ENCODE measurements at places on chromosomes 2 and 18. TPM values are rescaled to one million over a fixed set of nuclear protein-coding genes. Genes with fewer than 3 reads are reported as not detected.

DNA sequence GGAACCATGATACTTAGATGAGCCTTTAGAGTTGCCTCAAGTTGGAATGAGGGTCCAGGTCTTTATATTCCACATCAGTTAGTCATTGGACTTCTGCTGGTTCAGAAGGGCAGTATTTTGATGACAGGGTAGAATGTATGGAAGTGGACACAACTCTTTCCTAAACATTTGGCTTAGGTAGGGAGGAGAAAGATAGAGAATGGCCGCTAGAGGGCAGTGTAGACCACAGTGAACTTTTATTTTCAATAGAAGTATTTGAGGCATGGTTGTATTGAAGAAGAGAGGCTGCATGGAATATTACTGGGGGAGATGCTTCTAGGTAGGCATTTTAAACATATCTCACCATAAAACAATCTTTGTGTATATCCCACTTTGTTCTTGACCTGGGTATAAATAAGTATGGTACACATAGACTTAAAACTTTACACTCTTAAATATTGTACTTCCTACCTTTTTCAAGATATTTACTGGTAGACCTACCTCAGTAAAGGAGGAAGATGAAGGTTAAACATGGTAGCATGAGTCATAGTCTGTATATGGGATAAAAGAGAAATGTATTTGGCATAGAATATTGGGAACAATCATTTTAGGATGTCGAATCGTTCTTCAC lies 497.6 kb upstream of the FAM98A start:
- H3K27ac ChIP-seq = no peak overlapping the region
- H3K36me3 ChIP-seq = no peaks in the 10 kb centered on the region
- H3K4me3 ChIP-seq = no peak overlapping the region
- peak; percentile 14 for DNase-seq
- H3K27me3 ChIP-seq = no peaks in the 10 kb centered on the region

DNA sequence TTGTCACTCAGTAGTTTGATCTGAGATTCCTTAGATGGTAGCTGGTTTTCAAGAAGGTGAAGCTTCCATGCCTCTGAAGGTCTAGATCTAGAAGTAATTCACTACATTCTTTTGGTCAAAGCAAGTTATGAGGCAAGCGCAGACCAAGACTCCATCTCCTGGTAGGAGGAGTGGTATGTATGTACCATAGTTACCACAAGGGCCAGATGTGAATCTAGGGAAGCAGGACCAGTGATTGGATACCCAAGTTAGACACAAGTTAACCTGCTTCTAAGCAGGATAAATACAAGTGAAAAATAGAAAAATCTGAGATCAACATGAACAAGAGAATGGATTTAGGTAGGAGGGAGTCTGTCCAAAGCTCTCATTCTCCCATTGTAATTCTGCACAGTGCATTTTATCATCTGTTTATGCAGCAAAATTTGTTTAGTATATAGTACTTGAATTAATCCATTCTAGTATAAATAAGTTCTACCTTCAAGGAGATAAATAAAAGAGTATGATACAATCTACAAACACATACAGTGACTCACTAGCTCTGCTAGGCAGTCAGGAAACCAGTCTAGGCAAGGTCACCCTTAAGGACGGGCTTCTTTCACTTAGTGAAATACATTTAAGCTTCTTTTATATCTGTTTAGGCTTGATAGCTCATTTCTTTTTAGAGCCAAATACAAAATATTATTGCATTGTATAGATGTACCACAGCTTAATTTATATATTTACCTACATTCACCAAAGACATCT lies 14.2 kb upstream of the DOCK10 start:
- no peaks in the 10 kb centered on the region for H3K4me1 ChIP-seq
- no peak for DNase-seq
- H3K4me3 ChIP-seq = no peak overlapping the region
- no peaks in the 10 kb centered on the region for H3K36me3 ChIP-seq
- H3K27ac ChIP-seq = no peak overlapping the region
- no peaks in the 10 kb centered on the region for H3K27me3 ChIP-seq

DNA sequence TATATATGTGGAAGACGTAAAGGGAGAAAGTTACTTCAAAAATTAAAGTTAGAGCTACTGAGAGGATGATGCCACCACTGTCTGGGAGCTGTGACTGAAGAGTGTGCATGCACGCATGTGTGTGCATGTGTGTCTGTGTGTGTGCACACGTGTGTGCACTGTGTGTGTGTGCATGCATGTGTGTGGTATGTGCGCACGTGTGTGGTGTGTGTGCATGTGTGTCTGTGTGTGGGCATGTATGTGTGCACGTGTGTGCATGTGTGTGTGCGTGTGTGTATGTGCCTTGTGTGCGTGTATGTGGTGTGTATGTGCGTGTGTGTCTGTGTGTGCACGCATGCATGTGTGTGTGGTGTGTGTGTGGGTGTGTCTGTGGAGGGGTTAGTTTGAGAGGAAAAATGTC lies 473.4 kb downstream of the CMPK2 start:
- H3K36me3 ChIP-seq = no peaks in the 10 kb centered on the region
- no peak overlapping the region for H3K27ac ChIP-seq
- H3K4me3 ChIP-seq = no peak overlapping the region
- no peaks in the 10 kb centered on the region for H3K27me3 ChIP-seq

GRCh38 chr2:46313063-46313462 lies 15.9 kb downstream of the EPAS1 start:
- H3K4me1 ChIP-seq = peaks cover 19% of the 10 kb centered on the region
- no peak overlapping the region for H3K4me3 ChIP-seq
- no peaks in the 10 kb centered on the region for H3K27me3 ChIP-seq
- DNase-seq = no peak
- H3K36me3 ChIP-seq = no peaks in the 10 kb centered on the region
- H3K27ac ChIP-seq = no peak overlapping the region

- H3K4me3 ChIP-seq = no peak overlapping the region
- H3K36me3 ChIP-seq = no peaks in the 10 kb centered on the region
- no peaks in the 10 kb centered on the region for H3K4me1 ChIP-seq
- no peaks in the 10 kb centered on the region for H3K27me3 ChIP-seq
- no peak overlapping the region for H3K27ac ChIP-seq
These were observed 626.8 kb upstream of the ZEB2 start for GRCh38 chr2:145146691-145147090.

DNA sequence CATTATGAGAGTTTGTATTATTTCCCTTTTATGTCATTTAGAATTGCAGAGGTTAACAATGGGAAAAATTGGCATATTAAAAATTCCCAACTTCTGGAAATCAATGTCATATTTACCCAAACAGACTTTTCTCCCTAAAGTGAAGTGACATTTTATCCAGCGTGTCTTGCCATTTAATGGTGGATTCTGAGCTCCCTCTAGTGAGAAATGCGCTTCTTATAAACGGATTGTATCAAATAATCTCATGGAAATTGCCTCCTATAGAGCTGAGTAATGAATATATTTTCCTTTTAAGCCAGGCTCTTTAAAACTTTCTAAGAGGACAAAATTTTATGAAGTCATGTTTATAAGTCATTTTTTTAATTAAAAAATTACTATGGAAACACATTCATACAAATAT lies 5.7 kb upstream of the GCFC2 start:
- H3K4me3 ChIP-seq = no peak overlapping the region
- H3K27me3 ChIP-seq = no peaks in the 10 kb centered on the region
- H3K4me1 ChIP-seq = no peaks in the 10 kb centered on the region
- no peak overlapping the region for H3K27ac ChIP-seq

- H3K27me3 ChIP-seq = no peaks in the 10 kb centered on the region
- H3K27ac ChIP-seq = no peak overlapping the region
- H3K4me1 ChIP-seq = peaks cover 12% of the 10 kb centered on the region
- no peak for DNase-seq
- H3K36me3 ChIP-seq = no peaks in the 10 kb centered on the region
These were observed 23.7 kb upstream of the ORC2 start for GRCh38 chr2:200987137-200987536.

- no peak for DNase-seq
- no peak overlapping the region for H3K4me3 ChIP-seq
- no peaks in the 10 kb centered on the region for H3K4me1 ChIP-seq
- H3K27me3 ChIP-seq = no peaks in the 10 kb centered on the region
- H3K36me3 ChIP-seq = no peaks in the 10 kb centered on the region
These were observed 100.0 kb downstream of the MAP2 start for GRCh38 chr2:209523867-209524266.

DNA sequence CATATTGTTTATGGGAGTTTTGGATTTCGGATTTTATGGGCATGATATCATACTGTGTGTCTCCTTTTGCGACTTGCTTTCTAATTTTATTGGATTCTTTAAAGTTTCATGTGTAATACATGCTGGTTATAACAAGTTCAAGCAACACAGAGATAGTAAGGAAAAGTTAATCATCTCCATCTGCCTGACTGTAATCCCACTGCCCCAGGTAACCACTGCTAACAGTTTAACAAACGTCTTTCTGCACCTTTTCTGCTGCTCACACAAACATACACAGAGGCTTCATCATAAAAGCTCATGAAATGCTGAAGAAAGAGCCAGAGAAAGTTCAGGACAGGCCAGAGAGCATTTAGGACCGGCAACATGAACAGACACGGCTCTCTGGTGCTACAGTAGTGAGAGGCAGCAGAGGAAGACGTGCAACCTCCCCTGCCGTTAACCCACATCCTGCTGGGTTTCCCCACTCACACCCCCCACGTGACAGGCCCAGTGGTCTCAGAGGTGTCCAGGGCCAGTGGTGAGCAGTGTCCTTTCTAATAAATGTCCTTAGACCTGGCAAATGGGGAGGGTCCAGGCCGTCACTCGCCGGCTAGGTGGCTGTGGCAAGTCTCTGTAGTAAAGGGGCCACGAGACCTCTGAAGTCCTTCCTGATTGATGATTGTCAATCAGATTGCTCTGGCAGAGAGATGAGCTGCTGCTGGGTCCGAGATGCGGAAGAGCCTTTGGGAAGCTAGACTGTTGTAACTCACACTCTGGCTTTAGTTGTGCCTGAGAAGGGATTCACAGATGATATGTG lies 43.0 kb upstream of the SLC1A4 start:
- H3K27me3 ChIP-seq = no peaks in the 10 kb centered on the region
- H3K27ac ChIP-seq = no peak overlapping the region
- no peak overlapping the region for H3K4me3 ChIP-seq
- DNase-seq = no peak
- no peaks in the 10 kb centered on the region for H3K36me3 ChIP-seq

DNA sequence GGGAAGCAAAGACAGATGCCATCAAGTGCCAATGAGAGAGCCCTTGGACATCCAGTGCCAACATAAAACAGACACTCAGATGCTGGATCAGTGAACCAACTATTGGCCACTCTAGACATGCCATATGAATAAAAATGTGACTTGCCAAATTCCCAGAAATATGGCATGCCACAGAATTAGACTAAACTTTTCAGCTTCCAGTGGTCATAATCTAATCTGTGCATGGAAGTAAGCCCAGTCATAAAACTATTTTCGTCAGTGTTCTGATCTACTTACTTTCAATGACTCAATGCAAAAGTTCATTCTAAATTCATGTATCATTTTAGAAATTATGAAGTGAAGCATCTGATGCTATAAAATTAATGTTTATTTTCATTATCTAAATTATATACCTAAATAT lies 1506.2 kb upstream of the NXPH2 start:
- no peaks in the 10 kb centered on the region for H3K36me3 ChIP-seq
- DNase-seq = no peak
- no peak overlapping the region for H3K4me3 ChIP-seq
- no peak overlapping the region for H3K27ac ChIP-seq

DNA sequence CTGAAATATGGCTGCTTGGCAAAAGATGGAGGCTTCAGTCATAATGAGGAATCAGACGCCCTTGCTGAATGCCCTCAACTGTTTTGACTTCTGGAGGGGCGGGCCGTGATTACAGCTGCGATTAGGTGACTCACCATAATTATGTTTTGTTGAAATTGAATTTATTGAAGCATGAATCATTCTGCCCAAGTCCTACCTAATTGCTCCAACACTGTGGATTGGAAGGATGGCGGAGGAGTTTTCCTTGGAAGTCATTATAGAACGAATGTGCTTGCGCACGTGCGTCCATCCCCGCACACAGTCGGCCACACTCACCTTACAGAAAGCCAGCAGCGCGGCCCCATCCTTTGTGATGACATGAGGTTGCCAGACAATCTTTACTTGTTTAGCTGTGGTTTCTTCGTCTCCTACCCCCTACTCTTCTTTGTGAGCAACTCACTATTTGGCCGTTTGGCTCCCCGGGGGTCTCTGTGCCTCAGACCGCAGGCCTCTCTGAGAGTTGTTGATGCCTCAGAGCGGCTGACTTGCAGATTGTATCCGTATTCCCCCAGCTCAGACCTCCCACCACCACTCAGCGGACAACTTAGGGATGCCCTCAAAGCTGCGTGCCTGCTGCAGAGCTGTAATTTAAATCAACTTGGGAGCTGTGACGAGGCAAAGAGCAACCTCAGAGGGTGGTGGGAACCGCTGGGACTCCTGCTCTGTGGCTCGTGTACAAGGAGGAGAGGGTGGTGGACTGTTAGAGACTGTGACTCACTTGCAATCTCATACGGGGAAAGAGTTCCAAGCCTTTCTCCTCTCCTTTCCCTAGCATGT lies 513.4 kb downstream of the TNS1 start:
- no peak for DNase-seq
- no peaks in the 10 kb centered on the region for H3K27me3 ChIP-seq
- no peak overlapping the region for H3K4me3 ChIP-seq
- no peak overlapping the region for H3K27ac ChIP-seq
- no peaks in the 10 kb centered on the region for H3K36me3 ChIP-seq

GRCh38 chr2:239220341-239220740 lies 180.5 kb downstream of the HDAC4 start:
- no peak for DNase-seq
- H3K4me3 ChIP-seq = no peak overlapping the region
- H3K36me3 ChIP-seq = no peaks in the 10 kb centered on the region
- no peaks in the 10 kb centered on the region for H3K27me3 ChIP-seq
- H3K27ac ChIP-seq = peak overlapping the region; percentile 92
- H3K4me1 ChIP-seq = peaks cover 72% of the 10 kb centered on the region

DNA sequence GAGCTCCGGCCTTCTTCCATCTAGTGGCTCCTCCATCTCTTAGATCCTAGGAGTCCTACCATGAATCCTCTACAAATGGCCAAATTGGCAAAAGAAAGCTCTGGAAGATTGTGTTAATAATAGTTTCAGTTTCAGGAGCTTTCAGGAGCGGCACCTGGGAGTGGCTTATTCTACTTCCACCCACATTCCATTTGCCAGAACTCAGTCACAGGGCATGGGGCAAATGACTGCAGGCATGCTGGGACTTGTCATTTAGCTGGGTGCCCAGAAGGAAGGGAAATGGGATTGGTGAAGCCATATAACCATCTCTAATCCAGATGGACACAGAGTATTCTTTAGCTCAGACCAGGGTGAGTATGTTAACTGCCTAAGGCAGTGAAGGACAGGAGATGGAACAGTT lies 3.6 kb upstream of the LRATD1 start:
- H3K27ac ChIP-seq = no peak overlapping the region
- H3K27me3 ChIP-seq = peaks cover 30% of the 10 kb centered on the region
- no peak for DNase-seq
- H3K4me1 ChIP-seq = peaks cover 20% of the 10 kb centered on the region
- no peak overlapping the region for H3K4me3 ChIP-seq

The NYAP2 gene
- not detected for total RNA-seq

The CCDC74A gene
- total RNA-seq = 50.2 TPM

The ANKRD30B gene
- total RNA-seq = 17.4 TPM

The TCF23 gene
- total RNA-seq = not detected

The RTP5 gene
- not detected for total RNA-seq

The COL3A1 gene
- 149 TPM for total RNA-seq
